Hematopoietic multipotent progenitor cell (in vitro differentiated cells): ENCODE measurements at places on chromosomes 12 and 14. TPM values are rescaled to one million over a fixed set of nuclear protein-coding genes. Genes with fewer than 3 reads are reported as not detected.

CLEC4A gene
- 0.27 TPM for total RNA-seq

KCNA5 gene
- total RNA-seq = under 0.01 TPM

DNA sequence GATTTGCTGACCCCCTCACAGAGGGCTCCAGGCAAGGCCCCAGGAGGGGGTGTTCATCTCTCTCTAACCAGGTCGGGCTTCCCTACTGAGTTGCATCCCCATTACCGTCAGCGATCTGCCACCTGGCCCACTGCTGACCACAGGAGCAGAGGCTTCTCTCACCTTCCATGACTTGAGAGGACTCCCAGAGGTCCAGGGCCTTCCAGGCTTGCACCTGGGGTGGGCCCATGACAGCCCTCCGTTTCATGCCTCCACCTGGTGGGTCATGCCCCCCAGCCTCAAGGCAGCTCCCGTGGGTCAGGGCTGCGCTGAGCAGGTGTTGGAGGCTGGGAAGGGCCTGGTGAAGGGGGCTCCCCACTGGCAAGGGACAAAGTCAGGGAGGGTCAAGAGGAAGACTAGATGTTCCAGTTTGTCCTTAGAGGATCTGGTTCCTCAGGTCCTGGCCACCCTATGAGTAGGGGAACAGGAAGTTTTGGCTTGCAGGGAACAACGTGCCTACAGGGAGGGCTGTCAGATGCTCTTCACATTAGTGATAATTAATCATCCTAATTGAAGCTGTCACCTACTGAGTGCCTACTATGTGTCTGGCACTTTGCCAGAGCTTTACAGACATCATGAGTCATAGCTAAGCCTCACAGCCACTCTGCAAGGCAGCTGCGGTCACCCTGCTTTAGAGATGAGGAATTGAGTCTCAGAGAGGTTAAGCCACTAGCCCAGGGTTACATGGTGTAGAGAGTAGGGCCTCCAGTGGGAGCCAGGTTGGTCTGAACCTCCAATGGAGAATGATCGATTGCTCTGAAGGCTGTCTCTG, 13.8 kb downstream of the NFKBIA start:
- DNase-seq = no peak

DNA sequence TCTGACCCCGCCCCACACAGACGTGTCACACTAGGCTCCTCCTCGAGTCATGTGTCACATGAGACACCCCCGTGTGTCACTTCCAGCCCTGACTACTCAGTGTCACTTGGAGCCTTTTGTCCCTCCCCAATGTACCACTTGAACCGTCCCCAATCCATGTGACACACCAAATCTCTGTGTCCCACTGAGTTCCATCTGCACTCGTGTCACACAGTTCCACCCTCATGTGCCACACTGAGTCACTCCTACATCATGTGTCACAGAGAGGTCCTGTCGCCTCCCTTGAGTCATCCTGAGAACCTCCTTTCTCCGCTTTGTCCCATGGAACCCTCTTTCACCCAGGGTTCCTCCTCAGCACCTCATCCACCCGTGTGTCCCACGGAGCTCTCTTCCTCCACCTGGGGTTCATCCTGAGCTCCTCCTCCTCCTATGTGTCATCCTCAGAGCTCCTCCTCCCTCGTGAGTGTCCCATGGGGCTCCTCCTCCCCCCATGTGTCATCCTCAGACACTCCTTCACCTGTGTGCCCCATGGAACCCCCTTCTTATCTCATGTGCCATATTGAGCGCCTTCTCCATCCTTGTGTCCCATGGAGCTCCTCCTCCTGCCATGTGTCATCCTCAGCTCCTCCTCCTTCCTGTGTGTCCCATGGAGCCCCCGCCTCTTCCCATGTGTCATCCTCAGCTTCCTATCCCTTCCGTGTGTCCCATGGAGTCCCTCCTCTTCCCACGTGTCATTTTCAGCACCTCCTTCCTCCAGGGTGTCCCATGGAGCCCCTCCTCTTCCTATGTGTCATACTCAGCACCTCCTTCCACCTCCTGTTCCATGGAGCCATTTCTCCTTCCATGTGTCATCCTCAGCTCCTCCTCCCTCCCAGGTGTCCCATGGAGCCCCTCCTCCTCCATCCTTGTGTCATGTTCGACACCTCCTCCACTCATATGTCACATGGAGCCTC, 32.0 kb downstream of the RTL1 start:
- no peak for DNase-seq

DNA sequence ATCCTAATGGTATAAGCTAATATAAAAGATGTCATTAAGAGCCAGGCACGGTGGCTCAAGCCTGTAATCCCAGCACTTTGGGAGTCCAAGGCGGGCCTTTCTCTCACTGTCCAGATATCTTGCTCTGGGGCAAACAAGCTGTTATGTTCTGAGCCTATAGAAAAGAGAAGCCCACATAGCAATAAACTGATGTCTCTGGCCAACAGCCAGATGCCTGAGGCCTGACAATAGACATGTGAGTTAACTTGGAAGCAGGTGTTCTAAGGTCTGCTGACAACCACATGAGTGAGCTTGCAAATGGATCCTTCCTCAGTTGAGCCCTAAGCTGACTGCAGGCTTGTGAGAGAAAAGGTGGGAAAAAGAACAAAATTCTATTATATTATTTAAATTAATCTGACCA, 25.0 kb downstream of the YAF2 start:
- no peak for DNase-seq

DNA sequence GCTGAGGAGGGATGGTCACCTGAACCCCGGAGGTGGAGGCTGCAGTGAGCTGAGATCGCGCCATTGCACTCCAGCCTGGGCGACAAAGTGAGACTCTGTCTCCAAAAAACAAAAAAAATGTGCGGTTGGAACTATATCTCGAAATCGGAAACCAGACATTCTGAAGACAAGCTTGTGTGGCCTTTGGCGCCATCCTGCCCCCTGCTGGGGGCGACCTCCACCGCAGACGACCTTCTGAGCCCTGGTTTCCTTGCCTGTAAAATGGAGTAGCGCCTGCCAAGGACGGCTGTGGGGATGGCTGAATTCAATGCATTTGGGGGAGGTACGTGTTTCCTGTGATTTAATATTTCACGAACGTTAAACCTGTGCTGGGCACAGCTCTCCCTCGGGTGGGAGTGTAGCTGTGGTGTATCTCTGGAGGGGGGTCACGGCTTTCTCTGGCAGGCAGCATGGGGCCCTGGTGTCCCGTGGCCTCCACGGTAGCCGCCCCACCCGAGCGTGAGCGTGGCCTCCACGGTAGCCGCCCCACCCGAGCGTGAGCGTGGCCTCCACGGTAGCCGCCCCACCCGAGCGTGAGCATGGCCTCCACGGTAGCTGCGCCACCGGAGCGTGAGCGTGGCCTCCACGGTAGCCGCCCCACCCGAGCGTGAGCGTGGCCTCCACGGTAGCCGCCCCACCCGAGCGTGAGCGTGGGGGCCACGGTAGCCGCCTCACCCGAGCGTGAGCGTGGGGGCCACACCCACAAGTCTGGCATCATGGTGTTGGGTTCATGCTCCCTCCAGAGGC, 55.3 kb downstream of the LRCOL1 start:
- DNase-seq = peak; percentile 33

- peak; percentile 22 for DNase-seq
These were observed 45.4 kb upstream of the USP15 start for GRCh38 chr12:62214846-62215245.

DNA sequence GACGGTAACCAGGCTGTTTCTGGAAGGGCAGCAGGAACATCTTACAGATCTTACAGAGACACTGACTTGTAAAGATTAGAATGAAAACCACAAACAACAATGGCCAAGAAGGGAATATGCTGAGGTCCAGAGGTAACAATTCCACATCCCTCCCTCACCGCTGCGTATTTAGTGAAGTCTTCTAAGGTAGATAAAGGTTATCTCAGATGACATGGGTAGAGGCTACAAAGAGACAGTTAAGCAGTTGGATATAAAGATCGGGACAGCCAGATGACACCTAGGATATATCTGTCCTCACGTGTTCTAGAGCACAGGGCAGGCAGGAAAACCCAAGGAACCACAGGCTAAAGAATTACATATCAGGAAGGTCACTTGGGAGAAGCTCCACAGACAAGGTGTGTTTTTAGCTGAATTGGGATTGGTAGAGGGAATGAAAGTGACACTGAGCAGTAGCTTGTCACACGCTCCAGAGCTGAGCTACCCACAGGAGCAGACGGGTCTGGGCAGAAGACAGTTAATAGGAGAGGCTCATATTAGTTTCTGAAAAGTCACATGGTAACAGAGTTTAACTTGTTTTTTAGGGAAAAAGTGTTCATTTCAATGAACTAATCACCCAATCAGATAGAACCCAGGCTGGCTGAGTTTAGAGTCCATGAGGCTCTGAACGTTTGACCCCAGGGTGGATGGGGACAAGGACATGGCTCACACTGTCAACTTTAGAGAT, 83.3 kb downstream of the MIA2 start:
- DNase-seq = no peak

DNA sequence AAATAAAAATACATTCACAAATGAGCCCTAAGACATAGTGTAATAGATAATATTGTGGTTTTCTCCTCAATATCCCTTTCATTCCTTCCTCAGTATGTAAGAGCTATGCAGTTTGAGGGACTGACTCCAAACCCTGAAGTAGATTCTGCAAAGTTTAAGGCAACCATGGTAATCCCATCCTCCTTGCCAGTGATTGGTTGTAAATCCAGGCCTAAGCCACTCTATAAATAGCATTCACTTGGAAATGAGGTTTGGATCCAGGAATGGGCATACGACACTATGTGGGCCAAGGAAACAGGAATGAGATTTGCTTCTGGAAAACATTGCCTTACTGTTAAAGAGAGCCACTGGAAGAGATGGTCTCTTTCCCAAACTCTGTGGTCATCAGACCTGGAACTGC, 468.7 kb upstream of the SOX5 start:
- DNase-seq = no peak

DNA sequence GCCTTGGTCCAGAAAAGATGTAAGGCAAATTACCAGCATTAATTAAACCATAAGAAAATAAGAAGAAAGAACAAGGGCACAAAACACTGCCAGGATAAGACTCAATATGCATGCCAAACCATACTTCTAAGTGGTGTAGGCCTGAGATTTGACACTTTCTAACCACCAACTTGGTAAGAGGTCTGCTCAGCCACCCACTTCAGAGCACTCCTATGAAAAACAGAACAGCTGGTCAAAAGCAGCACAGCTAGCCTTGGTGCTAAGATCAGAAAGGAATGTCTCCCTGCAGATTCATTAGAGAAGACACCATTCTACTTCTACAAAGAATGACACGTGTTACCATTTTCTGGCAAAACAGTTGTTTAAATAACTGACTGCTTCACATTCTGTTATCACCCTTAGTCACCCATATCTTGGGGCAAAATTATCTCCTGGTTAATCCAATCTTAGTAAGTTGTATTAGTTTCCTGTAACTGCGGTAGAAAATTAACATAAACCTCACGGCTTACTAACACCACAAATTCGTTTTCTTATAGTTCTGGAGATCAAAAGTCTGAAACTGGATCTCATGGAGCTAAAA, 13.2 kb downstream of the RPS6KA5 start:
- no peak for DNase-seq

DNA sequence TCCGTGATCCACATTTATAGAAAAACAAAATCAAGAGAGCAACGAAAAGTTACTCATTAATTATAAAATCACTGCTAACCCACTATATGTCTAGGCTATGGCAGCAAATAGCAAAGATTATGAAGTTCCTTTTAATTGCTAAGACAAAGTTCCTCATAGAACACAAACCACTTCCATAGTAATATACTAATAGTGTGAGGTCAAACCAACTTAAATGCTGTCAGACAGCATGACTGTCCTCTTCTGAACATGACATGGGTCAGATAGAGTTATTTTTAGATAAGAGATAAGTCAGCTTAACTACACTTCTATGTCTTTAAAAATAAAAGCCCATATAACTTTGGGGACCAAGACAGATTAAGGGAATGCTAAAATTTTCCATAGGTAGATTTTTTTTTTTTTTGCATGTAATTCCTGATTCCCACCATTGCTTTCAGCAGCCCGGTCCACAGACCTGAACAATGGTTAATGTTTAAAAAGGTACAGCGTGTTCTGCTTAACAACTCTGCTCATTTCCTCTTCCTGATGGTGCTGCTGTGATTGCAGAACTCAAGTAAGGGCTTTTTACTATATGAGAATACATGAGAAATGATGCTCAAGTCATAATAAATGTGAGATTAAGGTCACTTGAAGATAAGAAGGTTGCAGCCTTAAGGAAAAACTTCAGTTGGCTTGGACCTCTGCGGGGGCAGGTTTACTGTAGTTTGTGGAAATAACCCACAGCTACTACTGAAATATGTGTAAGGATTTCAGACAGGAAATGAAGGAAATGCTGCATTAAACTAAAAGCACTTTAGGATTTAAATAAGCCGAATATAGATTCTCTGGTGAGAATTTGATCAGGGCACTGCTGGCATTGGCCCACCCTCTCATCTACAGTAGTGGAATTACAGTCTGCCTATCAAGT, 37.7 kb upstream of the DUSP6 start:
- DNase-seq = no peak
